ENCODE measurements at places on chromosomes 6 and 20.

DNA sequence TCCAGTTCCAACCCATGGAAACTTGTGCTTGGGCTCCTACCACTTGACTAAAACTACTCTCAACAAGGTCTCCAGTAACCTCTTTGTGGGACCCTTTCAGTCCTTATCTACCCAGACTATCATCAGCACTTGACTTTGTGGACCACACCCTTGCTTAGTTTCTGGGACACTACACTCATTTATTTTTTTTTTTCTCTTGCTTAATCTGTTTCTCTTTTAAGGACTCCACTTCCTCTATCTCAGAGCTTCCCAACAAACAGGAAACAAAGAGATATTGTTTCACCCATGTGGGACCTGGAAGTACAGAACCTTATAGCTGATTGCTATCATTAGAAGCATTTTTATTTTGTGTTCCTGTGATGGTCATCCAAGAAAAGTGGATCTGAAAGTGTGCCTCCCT, 28.8 kb upstream of the ME1 start:
- no peak for DNase-seq

GRCh38 chr6:132607544-132608233, 16.4 kb downstream of the TAAR2 start:
- no peak for DNase-seq

DNA sequence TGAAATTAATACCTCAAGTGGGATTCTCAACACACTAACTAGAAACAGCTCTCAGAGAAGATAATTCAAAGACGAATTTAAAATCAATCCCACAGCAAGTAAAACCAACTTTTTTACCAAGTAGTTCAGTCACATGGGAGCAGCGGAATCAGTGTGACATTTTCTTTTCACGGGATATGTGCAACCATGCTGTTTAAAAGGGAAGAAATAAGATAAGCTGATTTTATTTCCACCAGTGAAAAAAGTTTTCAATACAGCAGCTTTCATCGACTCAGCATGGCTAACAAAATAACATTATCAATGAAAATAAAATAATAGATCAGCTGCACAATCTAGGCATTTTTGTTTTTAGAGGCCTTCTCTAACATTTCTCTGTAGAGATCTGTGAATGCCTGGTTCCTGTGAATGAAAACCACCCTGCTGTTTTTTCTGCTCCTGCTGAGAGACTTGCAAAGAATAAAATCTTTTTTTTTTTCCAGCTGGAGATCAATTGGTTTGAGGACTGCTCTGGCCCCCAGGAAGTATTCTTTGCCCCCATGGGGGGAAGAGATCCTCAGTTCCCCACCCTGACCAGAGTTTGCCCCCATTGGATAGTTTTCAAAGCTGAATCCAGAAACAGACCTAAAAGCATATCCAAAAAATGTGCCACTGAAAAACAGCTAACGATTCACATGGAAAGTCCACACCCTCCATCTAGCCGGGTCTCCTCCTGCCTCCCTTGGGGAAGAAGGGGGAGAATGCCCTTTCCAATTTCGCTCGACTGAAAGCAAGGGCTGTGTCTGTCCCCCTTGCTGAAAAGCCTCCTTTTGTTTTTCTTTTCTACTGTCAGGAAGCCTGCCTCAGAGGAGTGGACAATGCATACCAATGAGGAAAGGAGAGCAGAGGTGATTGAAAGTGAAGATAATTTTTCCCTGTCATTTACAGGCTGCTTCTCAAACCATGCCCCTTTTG, 317.6 kb downstream of the PRKN start:
- no peak for DNase-seq

GRCh38 chr6:113299531-113299930, 557.6 kb upstream of the MARCKS start:
- DNase-seq, result no peak

- DNase-seq, result peak; percentile 33
Observed at GRCh38 chr6:25601800-25602673, 50.0 kb upstream of the SCGN start.

DNA sequence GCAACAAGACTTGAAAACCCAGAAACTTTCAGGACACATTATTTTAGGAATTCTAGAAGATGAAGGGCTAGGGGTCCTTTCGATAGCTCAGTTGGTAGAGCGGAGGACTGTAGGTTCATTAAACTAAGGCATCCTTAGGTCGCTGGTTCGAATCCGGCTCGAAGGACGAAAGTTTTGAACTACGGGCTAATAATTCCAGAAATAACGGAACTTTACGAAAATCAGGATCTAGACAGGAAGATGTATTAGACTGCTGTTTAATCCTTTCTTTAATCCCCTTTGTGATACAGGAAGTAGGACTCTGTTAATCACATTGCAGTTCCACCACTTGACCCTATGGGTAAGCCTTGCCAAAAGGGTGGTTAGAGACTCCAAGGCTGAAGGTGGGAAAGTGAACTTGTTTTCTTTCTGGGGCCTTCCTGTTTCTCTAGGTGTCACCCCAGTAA, 21.2 kb upstream of the ABT1 start:
- peak; percentile 36 for DNase-seq

GRCh38 chr6:76644231-76644630, 571.8 kb upstream of the IMPG1 start:
- DNase-seq, result no peak

GRCh38 chr20:41072190-41072863, 43.7 kb downstream of the TOP1 start:
- DNase-seq, result peak; percentile 63

GRCh38 chr6:66731310-66731709, 1024.3 kb upstream of the EYS start:
- no peak for DNase-seq

- DNase-seq, result no peak
Observed at GRCh38 chr6:31478186-31478950, 19.6 kb upstream of the MICB start.

- DNase-seq, result no peak
Observed at GRCh38 chr6:56536536-56536935, 106.2 kb downstream of the DST start.

- DNase-seq, result peak; percentile 70
Observed at GRCh38 chr6:35415065-35415891, 36.9 kb upstream of the FANCE start.

DNA sequence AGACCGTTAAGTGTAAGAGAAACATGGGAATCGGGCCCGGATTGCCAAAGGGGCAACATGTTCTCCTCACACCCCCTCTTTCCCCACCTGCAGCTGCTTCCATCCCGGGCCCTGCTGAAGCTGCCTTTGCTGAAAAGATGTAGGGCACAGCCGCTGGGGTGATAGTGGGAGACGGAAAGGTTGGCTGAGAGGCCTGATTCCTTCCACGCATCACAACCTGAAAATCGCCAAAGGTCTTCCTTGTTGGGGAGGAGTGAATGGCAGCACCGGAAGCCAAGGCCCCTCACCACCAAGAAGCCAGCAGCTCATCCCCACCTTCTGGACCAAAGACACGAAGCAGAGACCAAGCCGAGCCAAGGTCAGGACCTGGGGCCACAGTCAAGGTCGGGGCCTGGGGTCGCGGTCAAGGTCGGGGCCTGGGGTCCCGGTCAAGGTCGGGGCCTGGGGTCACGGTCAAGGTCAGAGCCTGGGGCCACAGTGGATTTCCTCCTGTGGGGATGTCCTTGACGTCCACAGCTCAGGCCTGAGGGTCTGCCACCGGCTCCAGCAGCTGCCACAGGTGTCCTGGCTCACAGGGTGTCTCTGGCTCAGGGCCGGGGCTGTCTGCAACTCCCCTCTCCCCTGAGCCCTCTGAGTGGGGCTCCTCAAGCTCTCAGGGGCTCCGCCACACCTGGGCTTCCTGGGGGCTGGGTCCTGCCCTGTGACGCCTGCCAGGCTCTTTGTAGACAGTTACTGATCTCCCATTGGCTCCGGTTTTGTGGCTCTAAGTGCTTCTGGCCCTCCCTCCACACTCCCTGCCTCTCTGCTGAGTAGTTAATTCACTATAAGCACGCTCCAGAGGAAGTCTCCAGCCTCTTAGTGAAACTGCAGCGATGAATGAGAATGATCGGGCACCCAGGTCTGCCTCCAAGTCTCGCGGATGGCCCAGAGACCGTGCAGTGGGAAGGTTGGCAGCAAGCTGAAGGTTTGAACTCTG, 5.5 kb upstream of the CHRNA4 start:
- DNase-seq, result no peak

DNA sequence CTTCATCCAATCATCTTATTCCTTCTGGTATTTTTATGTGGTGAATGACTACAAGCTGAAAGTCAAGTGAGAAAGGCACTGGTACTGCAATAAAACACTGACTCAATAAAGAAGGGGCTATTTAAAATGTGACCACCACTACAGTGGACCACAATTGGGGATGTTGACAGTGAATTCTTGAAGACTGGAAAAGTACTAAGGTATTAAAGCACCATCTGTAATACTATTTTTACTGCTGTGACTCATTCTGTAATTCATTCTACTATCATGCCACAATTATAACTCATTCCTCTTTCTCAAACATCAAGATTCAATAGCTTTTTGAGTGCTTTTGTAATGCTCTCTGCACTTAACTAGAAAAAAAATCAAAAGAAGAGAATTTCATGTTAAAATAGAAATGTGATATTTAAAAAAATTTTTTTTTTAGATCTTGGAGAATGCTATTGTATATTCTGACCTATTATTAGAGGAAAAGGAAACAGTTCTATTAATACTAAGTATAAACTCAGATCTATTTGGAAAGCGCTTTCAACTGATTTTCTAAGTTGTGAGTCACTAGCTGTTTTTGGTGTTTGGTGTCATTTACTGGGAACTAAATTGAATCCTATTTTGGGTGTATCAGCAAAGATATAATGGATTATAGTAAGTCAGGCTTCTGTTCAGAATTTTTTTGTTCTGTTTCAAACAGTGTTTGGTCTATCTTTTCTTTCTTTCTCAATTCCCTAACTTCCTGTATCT, 104.7 kb upstream of the TMEM170B start:
- DNase-seq, result peak; percentile 35

GRCh38 chr6:85747666-85748065, 105.0 kb upstream of the SYNCRIP start:
- peak; percentile 27 for DNase-seq

- DNase-seq, result no peak
Observed at GRCh38 chr6:70045413-70045812, 179.1 kb downstream of the COL19A1 start.

- DNase-seq, result no peak
Observed at GRCh38 chr6:40887079-40887791, 151.8 kb downstream of the UNC5CL start.

DNA sequence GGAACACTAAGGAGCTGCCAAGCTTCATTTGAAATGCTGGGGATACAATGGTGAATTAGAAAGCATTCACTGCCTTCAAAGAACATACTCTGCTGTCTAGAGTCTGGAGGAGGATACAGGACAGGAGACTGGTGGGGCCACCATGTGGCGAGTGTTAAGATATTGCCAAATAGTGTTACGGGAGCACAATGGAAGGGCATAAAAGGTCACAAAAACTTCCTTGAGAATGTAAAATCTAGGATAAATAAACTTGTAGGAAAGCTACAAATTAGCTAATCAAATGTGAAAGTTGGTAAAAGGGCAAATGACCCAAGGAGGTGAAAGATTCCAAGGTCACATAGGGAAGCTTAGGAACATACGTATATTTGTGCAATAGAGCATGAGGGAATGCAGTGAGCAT, 271.7 kb downstream of the RFPL4B start:
- no peak for DNase-seq

GRCh38 chr6:31718265-31718664, 3.1 kb downstream of the LY6G6D start:
- no peak for DNase-seq

DNA sequence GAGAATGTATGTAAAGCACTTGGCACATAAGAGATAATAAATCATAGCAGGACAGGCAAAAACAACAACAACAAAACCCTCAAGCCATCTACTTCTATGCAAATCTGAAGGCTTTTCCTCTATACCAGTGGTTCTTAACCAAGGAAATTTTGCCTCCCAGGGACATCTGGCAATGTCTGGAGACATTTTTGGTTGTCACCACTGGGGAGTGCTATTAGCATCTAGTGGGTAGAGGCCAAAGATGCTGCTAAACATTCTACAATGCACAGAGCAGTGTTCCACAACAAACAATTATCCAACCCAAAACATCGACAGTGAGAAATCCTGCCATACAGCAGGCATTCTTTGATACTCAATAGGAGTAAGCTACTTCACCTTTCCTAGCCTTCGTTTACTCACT, 28.2 kb downstream of the NDRG3 start:
- DNase-seq, result no peak
